ENCODE measurements at places on chromosomes 16 and 17. TPM values are rescaled to one million over a fixed set of nuclear protein-coding genes. Genes with fewer than 3 reads are reported as not detected.

UTP18 gene
- 50.4 TPM for polyA plus RNA-seq

DEXI gene
- polyA plus RNA-seq: 53.9 TPM

GRCh38 chr16:29714972-29715371 is 30.8 kb downstream of the C16orf54 start:
- no peak for DNase-seq

NLK gene
- polyA plus RNA-seq: 49.2 TPM

DNA sequence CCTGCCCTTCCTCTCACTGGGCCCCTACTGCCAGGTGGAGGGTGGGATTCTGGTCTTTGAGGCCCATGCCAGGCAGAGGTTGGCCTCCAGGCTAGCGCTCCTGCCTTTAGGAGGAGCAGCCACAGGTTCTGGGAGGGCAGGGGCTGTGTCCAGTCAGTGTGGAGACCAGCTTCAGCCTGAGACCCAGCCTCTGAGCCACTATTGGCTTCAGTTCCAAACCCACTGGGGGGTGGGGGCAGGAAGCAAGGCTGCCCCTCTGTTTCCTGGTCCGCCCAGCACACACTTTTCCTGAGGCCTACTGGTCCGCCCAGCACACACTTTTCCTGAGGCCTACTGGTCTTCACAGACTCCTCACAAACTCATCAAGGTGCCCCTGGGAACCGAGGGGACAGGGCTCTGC is 16.4 kb downstream of the SLC5A10 start:
- no peak for DNase-seq

DNA sequence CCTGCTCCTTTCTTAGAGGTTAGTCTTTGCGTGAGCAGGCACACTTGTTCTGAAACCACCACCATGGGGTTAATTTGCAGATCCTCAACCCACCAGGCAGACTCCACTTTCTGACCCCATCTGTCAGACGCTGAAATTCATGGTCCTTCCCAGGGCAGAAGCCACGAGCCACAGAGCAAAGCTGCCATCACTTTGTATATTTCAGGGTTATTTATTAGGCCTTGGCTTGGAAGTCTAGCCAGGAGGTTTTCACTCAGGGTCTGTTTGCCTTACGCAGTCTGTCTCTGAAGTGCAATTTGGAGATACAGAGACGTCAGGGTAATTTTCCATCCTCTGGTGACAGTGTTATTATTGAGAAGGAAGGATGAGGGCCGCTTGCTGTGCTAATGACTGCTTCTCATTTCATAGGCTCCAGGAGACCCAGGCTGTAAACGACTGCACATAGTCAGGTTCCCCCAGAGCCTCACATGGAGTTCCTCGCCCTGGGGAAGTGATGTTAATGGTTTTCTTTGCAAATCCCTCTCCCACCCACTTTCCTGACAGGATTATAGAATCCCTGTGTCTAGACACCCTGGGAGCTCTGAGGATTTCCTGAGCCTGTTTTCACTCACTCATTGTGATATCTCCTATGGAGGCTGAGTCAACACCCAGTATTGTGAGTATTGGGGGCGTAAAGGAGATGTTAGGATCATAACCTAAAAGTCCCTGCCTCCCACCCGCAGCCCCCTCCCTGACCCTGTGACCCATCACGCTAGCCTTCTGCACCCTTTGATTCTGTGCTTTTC is 269.0 kb downstream of the ABCC12 start:
- peak; percentile 33 for DNase-seq

GRCh38 chr16:9840761-9841665 is 341.2 kb downstream of the GRIN2A start:
- no peak for DNase-seq

DNA sequence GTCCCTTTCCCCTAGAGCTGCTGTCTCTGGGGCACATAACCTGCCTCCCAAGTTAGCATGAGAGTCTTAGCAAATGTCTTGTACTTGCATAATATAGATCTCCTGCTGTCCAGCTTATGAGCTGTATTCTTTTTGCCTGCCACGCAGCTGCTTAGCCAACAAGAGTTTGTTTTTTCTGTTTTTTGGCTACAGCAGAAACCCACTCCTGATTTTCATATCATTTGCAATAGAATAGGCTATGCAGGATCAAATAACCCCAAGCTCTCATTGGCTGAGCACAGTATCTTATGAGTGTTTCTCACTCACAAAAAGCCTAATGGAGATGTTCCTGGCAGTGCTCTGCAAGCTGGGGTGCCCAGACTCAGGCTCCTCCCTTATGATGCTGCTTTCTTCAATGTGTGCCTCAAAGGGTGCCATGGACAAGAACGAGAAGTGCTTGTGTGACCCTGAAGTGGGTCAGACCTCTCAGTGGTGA is 23.1 kb downstream of the B9D1 start:
- DNase-seq: no peak

Measured in renal pelvis (tissue), 12 donors.